ENCODE measurements at places on chromosomes 3 and 15.

GRCh38 chr3:111874177-111874820 is 15.2 kb downstream of the PHLDB2 start:
- H3K4me3 ChIP-seq, result no peak overlapping the region
- no peak for DNase-seq
- H3K4me1 ChIP-seq, result no peaks in the 10 kb centered on the region
- H3K36me3 ChIP-seq, result no peaks in the 10 kb centered on the region

DNA sequence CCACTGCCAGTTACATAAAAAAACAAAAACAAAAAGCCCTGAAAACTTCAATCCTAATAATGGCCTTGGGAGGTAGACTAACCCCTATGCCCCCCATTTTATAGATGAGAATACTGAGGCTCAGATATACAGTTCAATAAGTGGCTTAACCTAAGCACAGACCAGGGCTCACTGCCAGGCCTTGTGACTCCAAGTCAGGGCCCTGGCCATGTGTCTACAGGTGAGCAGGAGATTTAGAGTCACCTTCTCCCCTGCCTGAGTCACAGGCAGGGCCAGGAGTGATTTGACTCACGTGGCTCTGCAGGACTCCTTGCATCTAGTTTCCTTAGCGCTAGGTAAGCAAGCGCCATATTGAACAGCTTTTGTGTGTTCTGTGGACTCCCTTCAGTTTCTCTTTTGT is 98.6 kb upstream of the ETV5 start:
- H3K4me3 ChIP-seq, result no peak overlapping the region
- DNase-seq, result no peak
- H3K36me3 ChIP-seq, result no peaks in the 10 kb centered on the region
- H3K27me3 ChIP-seq, result peaks cover 7% of the 10 kb centered on the region
- H3K4me1 ChIP-seq, result no peaks in the 10 kb centered on the region

GRCh38 chr3:103657756-103658155 is 1222.9 kb downstream of the ZPLD1 start:
- H3K4me1 ChIP-seq, result no peaks in the 10 kb centered on the region
- no peaks in the 10 kb centered on the region for H3K27me3 ChIP-seq
- H3K4me3 ChIP-seq, result no peak overlapping the region
- no peak for DNase-seq
- no peaks in the 10 kb centered on the region for H3K36me3 ChIP-seq
- H3K27ac ChIP-seq, result no peak overlapping the region

DNA sequence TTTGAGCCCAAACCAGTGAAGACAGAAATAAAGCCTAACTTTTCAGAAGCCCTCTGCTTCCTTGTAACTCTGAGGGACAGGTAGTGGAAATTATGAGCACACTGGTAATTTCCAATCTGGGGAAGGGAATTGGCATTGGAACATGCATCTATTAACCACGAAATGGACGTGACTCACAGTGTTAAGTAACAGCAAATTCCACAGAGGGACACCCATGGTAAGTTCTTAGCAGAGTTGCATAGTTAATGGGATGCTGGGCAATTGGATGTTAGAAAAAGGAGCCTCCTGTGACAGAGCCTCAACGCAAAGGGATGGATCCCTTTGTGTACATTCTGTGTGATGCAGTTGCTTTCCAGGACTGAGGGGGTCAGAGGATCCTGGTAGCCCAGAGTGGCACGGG is 168.6 kb downstream of the SEMA6D start:
- no peak overlapping the region for H3K4me3 ChIP-seq
- H3K4me1 ChIP-seq, result no peaks in the 10 kb centered on the region
- no peak for DNase-seq
- H3K27me3 ChIP-seq, result peaks cover 4% of the 10 kb centered on the region

- DNase-seq, result no peak
- no peaks in the 10 kb centered on the region for H3K4me1 ChIP-seq
- H3K4me3 ChIP-seq, result no peak overlapping the region
- no peaks in the 10 kb centered on the region for H3K36me3 ChIP-seq
- no peaks in the 10 kb centered on the region for H3K27me3 ChIP-seq
These were observed 1102.6 kb upstream of the EPHA6 start for GRCh38 chr3:95711789-95712188.

GRCh38 chr3:26622621-26623418 is at the start of gene LRRC3B:
Gene LRRC3B (plus strand): TSS chr3:26622772. CDS start chr3:26709673, 86,901 bp downstream.
- peaks cover 1% of the 10 kb centered on the region for H3K4me1 ChIP-seq
- peaks cover 31% of the 10 kb centered on the region for H3K27me3 ChIP-seq
- no peak for DNase-seq
- H3K27ac ChIP-seq, result no peak within 1 kb of the TSS
- H3K4me3 ChIP-seq, result no peak within 1 kb of the TSS

- H3K36me3 ChIP-seq, result peaks cover 70% of the 10 kb centered on the region
- H3K4me1 ChIP-seq, result peaks cover 87% of the 10 kb centered on the region
- peak overlapping the region; percentile 93 for H3K27ac ChIP-seq
- no peaks in the 10 kb centered on the region for H3K27me3 ChIP-seq
- peak; percentile 88 for DNase-seq
These were observed 144.8 kb upstream of the BHLHE40 start for GRCh38 chr3:4834403-4834866.

- H3K4me1 ChIP-seq, result peaks cover 9% of the 10 kb centered on the region
- no peaks in the 10 kb centered on the region for H3K36me3 ChIP-seq
- no peak overlapping the region for H3K27ac ChIP-seq
- no peaks in the 10 kb centered on the region for H3K27me3 ChIP-seq
These were observed 181.1 kb upstream of the C2CD4B start for GRCh38 chr15:62346168-62346567.

DNA sequence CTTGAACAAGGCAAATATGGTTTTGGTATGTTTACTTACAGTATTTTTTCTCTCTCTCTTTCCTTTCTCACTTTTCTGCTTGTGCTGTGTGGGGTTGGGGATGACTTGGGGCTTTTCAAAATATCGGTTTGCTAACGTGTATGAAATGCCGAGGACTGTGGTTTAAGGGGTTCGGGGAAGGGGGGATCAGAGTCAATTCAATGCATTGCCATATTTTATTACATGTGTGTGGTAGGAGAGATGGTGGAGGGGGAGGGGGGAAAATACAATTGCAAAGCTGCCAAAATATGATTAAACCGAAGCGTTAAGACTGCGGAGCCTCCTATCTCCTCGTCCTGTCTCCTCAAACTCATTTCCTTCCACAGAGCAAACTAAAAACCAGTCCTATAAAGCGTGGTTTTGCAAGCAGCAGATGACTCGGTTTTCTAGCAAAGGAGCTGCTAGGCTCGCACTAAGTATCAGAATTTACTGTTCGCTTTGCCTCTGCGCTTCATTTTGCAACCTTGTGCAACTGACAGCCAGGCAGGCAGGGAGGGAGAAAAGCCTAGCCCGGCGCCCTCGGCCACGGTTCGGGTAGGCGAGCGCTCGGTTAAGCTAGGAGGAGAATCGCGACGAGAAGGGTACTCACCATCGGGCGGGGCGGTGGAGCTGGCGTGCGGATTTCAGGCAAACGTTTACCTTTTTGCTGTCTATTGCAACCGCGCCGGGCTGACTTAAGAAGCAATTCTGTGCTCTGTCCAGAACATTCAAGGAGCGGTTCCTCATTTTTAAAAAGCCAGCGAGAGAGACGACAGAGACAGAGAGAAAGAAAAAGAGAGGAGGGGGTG is 4.0 kb upstream of the NR2F2 start:
- peaks cover 11% of the 10 kb centered on the region for H3K4me1 ChIP-seq
- H3K36me3 ChIP-seq, result peaks cover 7% of the 10 kb centered on the region
- no peak overlapping the region for H3K27ac ChIP-seq
- H3K4me3 ChIP-seq, result no peak overlapping the region

- no peak overlapping the region for H3K27ac ChIP-seq
- no peak for DNase-seq
- H3K36me3 ChIP-seq, result peaks cover 3% of the 10 kb centered on the region
- peak overlapping the region; percentile 71 for H3K4me3 ChIP-seq
These were observed 597 bp upstream of the CAMK1 start for GRCh38 chr3:9770276-9770812.

GRCh38 chr3:125374501-125374995 is 577 bp downstream of the ZNF148 start:
- peak; percentile 36 for DNase-seq
- peaks cover 29% of the 10 kb centered on the region for H3K36me3 ChIP-seq
- H3K4me3 ChIP-seq, result peak overlapping the region; percentile 97
- peak overlapping the region; percentile 70 for H3K27ac ChIP-seq

DNA sequence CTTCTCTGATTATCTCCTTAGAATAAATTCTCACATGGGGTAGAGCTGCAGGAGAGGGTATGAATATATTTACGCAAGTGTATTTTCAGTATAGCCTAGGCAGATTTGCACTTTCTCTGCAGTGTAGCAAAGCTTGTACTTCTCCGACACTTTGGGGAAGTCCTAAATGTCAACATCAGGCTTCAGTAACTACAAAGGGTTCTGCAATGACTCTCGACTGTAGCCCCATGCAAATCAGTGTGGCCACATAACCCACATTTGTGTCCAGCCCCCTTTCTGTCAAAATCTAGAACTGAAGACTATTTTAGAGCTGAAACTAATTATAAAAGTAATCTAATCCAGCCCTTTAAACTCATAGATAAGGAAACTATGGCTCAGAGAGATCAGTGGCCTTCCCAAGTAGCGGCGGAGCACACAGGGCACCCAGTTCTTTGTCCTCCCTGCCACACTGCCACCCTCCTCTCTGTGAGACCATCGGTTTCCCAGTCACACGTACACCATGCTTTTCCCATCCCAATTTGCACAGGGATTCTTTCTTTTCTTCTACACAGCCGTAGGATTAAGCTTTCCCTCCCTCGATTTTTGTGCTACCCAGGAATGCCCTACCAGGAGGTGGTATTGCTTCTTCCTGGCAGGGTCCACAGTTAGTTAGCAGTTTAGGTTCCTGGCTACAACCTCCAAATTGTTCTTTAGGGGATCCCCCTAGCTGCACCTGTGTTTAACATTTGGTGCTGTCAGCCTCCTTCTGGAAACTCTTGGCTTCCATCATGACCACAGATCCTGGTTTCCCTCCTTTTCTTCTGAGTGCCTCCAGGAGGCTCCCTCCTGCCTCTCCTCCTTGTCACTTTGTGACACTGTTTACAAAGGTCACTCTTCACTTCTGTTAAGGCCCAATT is 22.9 kb downstream of the MRAS start:
- H3K27ac ChIP-seq, result no peak overlapping the region
- peaks cover 2% of the 10 kb centered on the region for H3K4me1 ChIP-seq
- H3K27me3 ChIP-seq, result peaks cover 20% of the 10 kb centered on the region
- no peak overlapping the region for H3K4me3 ChIP-seq
- no peak for DNase-seq

DNA sequence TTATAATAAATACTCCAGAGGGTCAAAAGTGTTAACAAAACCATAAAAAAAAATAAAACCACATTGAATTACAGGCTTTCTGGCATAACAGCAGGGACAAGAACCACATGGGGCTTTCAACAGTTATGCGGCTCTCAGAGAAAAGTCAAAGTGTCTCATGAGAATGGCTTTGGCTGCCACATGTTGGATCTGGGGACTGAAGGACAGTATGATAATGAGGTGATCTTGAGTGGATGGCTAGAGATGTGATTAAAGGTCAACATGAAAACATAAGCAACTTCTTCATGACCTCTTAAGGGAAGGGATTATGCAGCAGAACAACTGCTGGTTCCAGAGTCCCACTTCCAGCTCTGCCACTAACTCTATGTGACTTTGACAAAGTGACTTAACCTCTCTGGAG is 5.2 kb downstream of the RAB27A start:
- H3K4me1 ChIP-seq, result peaks cover 92% of the 10 kb centered on the region
- H3K36me3 ChIP-seq, result peaks cover 57% of the 10 kb centered on the region
- H3K27me3 ChIP-seq, result no peaks in the 10 kb centered on the region
- peak overlapping the region; percentile 6 for H3K4me3 ChIP-seq
- peak overlapping the region; percentile 12 for H3K27ac ChIP-seq

DNA sequence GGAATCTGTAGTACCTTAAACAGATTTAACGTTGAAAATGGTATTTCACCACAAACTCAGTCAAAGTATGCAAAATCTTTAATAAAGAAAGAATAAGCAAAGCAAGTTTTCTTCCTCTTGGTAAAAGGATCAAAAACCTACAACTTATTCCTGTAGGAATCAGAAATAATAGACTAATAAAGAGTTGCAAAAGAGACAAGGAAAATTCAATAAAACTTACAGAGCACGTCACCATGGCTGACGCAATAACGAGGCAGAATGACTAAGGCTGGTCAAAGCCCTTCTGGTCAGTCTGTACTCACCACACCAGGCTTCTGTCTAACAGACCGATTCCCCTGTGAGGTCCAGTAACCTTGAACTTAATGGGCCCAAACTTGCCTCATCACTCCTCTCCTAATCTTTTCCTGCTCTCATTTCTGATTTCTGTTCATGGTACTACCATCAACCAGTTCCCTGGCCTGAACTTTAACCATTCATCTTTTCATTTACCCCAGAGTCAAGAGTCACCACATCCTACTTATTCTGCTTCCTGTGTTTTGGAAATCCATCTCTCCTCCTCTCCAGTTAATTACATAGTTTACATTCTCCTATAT is 5.0 kb downstream of the MASP1 start:
- no peak overlapping the region for H3K27ac ChIP-seq
- no peak for DNase-seq
- no peaks in the 10 kb centered on the region for H3K36me3 ChIP-seq
- H3K4me1 ChIP-seq, result no peaks in the 10 kb centered on the region

DNA sequence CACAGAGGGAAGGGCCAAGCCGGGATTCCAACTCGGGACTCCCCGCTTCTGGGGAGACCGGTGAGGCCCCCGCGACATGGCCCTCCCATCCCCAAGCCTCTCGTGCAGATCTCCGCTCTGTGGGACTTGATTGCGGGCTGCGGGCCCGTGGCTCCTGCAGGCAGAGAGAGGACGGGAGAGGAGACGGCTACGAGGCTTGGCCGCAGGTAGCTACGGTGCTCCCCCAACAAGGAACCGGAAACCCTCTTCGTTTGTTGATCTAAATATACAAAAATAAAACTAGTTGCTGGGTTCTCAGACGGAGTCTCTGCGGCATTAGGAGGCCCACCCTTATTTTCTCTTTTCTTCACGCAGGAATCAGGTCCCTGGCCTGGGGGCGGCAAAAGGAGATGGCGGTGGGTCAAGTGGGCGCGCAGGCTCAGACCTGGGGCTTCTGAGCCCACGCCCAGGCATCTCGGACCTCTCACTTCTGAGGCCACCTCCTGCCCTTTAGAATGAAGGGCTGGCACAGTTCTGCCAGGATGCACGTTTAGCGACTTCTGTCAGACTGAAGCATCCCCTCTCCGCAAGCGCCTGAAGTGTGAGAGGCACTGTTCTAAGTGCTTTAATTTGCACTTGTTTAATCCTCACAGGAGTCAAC is 10.9 kb downstream of the GNB5 start:
- peak overlapping the region; percentile 81 for H3K4me3 ChIP-seq
- H3K27ac ChIP-seq, result peak overlapping the region; percentile 80
- H3K36me3 ChIP-seq, result peaks cover 9% of the 10 kb centered on the region
- H3K27me3 ChIP-seq, result no peaks in the 10 kb centered on the region
- peak; percentile 56 for DNase-seq
